ENCODE measurements at places on chromosomes 11 and 22.

DNA sequence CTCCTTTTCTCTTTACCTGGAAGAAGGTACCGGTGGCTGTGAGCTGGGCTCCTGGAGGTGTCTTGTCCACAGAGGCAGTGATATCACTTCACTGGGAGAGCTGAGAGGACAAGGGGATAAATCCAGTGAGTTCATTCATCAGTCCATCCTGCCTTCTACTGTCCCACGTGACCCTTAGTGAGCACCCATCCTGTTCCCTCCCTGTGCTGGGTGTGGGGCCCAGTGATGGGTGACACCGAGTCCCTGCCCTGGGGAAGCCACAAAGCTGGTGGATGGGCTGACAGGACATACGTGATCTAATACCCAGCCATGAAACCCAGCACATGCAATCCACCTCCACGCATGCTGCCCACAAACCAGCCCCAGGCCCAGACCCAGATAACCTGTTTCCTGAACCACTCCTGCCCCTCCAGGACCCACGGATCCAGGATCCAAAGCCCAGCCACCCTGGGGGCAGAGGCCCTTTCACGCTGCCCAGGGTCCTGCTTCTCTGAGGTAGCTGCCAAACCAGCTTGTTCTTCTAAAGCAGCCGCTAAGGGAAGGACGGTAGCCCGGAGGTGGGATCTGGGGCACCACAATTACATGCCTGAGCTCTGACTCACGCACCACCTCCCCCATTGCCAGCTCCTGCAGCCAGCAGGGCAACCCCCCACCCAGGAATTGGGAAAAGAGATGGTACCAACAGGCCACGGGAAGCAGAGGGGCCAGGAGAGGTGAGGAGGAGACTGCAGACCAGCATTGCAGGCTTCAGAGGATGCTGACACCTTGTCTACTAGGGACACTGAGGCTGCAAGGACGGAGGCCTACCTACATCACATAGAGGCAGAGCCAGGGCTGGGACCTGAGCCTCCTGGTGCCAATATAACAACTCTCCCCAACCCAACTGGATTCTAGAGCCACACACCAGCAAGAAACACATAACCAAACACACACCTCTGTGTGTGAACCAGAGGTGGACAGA, 35.2 kb downstream of the GDPD5 start:
- no peak for DNase-seq

DNA sequence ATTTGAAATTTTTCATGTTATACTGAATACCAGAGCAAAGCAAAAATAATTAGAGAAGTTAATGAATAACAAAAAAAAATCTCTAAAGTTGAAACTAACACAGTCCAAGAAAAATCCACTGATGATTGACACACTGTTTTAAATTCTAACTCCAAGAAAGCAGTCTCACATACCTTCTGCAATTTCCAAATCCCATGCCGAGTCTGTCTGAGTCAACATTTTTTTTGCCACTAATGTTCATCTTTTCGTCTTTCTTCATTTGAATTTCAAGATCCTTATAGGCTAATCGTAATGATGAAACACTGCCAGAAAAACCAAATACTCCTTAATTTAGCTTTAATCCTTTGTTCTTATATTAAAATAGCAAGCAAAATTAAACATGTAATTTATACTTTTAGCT, 39.5 kb downstream of the ARFGAP3 start:
- DNase-seq = no peak

DNA sequence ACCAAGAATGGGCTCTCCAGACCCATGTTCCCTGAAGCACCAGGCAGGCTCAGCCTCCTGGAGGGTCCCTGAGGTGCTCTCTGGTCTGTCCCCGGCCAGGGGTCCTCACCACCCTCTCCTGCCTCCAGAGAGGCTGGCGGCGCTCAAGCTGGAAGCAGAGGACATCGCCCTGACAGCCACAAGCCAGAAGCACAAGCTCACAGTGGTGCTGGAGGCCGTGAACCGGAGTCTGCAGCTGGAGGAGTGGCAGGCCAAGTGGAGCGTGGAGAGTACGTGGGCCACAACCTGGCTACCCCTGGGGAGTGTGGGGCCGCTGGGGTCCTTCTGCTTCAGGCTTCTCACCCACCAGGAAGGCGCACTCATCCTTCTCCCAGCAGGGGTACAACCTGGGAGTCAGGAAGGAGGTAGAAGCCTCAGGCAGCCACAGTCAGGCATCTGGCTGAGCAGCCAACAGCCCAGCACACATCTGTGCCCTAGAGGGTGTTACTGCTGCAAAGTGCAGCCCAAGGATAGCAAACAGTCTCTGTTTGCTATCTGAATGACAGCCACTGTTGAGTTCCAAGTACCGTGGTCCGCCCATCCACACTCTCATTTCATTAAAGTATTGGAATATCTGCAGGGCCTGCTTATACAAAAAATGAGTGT, 8.4 kb downstream of the PARVG start:
- DNase-seq = no peak

GRCh38 chr11:19756675-19757475, 44.2 kb downstream of the NAV2 start:
- DNase-seq = no peak

DNA sequence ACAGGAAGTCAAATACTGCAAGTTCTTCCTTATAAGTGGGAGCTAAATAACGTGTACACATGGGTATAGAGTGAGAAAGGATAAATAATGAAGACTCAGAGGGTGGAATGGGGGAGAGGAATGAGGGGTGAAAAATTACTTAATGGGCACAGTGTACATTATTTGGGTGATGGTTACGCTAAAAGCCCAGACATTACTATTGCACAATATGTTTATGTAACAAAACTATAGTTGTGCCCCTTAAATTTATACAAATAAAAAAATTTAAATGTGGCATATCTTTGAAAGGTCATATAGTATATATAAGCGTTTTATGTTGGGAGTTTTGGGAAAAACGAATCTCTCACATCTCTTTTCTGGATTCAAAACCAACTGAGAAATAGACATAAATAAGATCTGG, 96.1 kb downstream of the KIF18A start:
- DNase-seq = no peak

GRCh38 chr11:77580712-77581337, 8.9 kb upstream of the AQP11 start:
- DNase-seq = no peak

GRCh38 chr22:28829358-28830181, 29.2 kb upstream of the XBP1 start:
- no peak for DNase-seq

- DNase-seq = no peak
Measured at GRCh38 chr22:38923463-38924346, 33.7 kb upstream of the APOBEC3A start.

GRCh38 chr22:27810609-27811151, 9.1 kb upstream of the MN1 start:
- DNase-seq = no peak

DNA sequence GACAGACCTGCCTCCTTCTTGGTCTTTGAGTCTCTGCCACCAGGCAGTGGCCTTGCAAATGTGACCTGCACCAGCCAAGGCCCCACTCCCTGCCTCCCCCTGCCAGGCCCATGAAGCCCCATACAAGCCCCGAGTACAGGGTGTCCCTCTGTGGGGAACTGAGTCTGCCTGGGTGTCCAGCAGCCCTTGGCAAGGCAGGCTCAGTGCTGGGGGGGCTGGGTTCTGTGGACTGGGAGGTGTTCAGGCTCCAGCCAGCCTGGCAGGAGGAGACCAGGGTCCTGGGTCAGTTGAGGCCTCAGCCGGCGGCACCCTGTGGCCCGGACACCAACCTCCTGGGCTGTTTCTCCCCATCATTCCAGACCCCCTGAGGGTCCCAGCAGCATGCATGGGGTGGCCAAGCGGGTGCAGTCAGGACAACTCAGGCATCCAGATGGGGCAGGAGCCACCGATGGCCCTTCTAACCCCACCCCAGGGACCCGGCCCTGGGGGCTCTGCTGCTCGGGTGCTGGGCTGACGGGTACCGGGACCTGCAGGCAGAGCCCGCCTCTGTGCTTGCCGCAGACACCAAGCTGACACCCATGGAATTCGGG, 5.7 kb downstream of the MUC5AC start:
- DNase-seq = no peak

DNA sequence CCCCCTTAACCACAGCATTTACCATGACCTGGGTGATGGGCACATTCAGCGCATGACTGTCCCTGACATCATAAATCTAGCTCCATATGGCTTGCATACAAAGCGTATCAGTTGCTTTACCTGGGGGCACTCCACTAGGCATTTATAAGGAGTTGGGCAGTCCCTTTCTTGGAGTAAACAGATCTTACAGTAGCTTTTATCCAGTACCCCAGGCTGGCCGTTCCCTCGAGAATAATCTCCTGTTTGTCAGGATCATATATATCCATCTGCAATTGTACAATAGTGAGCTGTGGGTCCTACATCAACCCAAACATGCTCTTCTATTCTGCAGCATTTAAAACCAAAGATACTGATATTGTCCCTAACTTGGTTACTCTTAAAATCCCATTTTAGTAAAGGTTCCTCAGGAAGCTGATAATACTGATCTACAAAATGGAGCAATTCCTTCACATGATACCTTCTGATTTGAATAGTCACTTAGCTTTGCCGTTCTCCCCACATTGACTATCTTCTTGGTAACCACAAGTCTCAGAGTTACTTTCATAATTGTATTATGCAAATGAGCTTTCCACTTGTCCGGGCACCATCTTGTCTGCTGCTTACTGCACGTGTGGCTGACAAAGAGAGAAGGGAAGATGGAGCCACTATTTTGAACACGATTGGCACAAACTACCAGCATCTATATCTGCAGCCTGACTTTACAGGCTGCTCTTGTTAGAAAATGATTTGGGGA, 205.0 kb downstream of the CWF19L2 start:
- DNase-seq = no peak

GRCh38 chr11:17775507-17776211, 41.1 kb downstream of the KCNC1 start:
- no peak for DNase-seq

DNA sequence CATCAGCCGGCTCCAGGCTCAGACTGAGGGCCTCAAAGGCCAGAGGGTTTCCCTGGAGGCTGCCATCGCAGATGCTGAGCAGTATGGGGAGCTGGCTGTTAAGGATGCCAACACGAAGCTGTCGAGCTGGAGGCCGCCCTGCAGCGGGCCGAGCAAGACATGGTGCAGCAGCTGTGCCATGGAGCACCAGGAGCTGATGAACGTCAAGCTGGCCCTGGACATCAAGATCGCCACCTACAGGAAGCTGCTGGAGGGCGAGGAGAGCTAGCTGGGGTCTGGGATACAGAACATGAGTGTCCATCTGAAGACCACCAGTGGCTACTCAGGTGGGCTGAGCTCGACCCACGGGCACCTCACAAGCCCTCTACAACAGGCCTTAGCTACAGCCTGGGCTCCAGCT, 4.0 kb upstream of the SCUBE2 start:
- no peak for DNase-seq

- no peak for DNase-seq
Measured at GRCh38 chr11:8081591-8082250, 710 bp downstream of the TUB start.

DNA sequence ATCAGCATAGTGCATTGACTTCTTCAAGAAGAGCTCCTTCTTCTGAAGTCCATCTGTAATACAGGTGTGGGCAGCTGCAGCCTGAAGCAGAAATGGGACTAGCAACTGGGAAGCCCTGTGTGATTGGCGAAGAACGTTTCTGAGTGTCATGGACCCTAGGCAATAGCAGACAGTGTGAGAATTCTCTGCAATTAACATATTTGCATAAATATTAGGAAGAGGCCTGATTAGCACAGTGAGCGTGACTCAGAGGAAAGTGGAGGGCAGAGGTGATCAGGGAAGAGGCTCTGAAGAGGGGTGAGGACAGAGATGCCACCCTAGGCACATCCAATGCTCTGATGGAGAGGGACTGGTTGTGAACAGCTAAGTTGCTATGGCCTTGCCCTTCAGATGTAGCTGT, 171.2 kb upstream of the ZBED5 start:
- DNase-seq = no peak

GRCh38 chr11:18733202-18733601, 7.2 kb upstream of the IGSF22 start:
- no peak for DNase-seq

- no peak for DNase-seq
Measured at GRCh38 chr11:45104790-45105084, 41.7 kb upstream of the PRDM11 start.

- no peak for DNase-seq
Measured at GRCh38 chr11:122048401-122048800, 67.6 kb downstream of the BLID start.

DNA sequence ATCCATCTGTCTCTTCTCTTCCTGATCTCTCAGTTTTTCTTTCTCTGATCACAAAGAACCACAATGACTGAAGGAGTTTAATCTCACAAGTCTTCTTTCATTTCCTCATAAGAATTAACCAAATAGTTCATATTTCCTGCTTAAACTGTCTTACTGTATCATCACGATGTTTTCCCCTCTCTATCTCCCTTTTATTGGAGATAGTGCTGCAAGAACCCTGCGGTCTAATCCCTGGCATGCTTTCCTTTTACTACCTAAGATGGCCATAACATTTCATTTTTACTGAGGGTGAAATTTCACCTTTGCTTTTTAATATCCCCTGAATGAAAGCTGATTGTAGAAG, 28.9 kb downstream of the CARD18 start:
- DNase-seq = no peak

- DNase-seq = no peak
Measured at GRCh38 chr11:86785576-86785975, 14.8 kb upstream of the PRSS23 start.

DNA sequence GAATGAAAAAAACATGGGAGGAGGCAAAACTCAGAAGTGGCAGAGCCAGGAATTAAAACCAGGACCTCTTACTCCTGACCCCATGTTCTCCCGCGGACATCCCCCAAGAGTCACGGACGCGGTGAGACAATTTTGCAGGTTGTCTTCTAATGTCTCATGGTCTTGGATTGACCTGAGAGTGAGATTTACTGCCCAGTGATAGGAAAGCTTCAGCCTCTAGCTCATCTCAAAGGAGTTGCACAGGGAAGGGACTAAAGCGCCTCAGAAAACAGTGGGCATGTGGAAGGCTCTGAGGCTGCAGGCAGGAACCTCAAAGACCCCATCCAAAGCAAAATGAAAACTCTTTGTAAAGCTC, 197.4 kb downstream of the ADAMTS15 start:
- no peak for DNase-seq

DNA sequence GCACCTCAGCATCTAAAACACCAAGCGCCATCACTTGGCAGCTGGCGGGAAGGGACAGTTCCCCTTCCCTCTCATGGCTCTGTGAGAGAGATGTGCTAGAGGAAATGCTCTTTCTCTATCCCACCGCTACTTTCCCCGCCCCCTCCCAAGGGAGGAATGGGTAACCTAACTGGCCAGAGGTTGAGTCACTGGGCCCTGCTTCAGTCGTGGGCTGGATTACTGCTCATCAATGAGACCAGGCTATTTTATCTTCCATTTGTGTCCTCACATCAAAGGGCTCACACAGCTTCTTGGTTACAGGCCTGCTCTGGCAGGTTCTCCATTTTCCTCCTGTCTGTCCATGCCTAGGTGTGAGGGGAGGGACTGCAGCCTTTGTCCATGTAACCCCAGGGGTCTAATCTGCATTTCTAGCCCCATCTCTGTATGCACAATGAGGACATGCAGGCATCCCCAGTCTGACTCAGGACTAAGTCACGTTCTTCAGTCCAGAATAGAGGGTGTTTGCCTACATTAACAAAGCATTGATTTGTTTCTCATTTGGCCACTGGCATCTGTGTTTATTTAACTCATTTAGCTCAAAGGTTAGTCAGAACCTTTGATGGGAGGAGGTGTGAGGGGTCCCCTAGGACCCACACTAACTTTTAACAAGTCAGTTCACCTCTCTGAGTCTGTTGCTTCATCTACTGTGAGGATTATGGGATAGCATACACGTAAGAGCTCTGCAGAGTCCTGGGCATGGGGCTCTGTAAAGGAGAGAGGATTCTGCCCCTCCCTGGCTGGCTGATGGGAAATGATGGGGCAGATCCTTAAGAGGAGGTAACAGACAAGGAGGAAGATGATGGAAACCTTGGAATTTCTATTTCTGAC, 99.1 kb downstream of the XRRA1 start:
- DNase-seq = no peak

GRCh38 chr11:122690801-122691548, 35.5 kb downstream of the UBASH3B start:
- no peak for DNase-seq
